Nucleus accumbens (tissue), 56 donors: ENCODE measurements at places on chromosomes 3 and 15.

DNA sequence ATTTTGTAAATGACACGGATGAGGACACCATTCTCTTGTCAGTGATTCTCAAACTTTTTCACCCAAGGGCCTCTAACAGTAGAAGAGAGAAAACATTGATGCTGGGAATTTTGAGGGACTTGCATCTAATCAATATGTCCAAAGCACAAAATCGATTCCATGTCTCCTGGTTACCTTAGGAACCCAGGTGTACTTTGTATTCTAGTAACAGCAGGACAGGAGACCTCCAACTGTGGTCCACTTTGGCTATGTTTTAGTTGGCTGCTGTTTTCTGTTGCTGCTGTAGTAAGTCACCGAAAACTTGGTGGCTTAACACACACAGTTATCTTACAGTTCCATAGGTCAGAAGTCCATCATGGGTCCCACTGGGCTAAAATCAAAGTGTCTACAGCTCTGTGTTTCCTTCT, 24.4 kb upstream of the ZBTB38 start:
- no peak for DNase-seq

- DNase-seq, result no peak
Measured at GRCh38 chr3:6512172-6512800, 348.6 kb upstream of the GRM7 start.

- no peak for DNase-seq
Measured at GRCh38 chr3:182521339-182521738, 272.0 kb upstream of the ATP11B start.

GRCh38 chr3:64595253-64595694, 92.5 kb downstream of the ADAMTS9 start:
- no peak for DNase-seq

DNA sequence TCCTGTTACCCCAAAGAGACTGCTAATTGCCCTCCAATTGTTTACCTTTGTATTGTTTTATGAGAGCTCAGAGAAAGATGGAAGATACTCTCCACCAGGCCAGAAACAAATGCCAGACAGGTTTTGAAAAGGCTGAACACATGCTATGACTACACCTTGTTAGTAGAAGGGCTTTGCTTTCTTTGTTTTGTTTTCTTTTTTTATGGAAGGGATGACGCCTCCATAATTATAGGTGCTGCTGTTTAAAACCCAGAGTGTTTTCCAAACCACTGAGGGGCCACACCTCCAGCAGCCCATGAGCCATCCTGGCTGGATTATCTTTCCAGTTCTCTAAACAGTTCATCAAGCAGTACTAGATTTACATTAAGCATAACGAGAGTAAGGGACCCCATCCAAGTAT, 5.6 kb upstream of the FOXP1 start:
- no peak for DNase-seq

DNA sequence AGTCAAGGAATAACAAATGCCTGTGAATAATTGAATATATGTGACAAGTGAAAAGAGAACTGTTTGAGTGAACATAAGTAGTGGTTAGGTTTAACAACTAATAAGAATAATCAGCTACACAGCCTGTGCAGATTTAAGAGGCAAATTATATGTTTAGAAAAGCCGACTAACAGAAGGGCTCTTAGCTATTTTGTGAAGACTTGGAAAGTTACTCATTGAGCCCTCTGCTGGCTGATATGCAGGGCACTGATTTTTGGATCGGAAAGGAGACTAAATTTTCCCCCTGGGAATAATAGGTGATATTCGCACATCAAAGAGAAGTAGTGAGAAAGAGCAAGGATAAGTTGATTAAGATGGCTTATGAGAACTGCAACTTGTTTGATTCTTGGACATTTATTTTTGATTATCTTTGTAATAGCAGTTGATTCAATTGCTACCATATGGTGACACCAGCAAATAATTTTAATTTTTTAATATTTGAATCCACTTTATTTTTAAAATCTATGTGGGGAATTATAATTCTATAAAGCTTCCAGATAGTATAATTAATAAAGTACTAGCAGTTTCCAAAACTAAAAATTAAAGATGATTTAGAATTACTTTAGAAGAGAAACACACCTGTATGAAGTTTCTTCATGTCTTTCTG, 156.2 kb downstream of the NLGN1 start:
- no peak for DNase-seq

DNA sequence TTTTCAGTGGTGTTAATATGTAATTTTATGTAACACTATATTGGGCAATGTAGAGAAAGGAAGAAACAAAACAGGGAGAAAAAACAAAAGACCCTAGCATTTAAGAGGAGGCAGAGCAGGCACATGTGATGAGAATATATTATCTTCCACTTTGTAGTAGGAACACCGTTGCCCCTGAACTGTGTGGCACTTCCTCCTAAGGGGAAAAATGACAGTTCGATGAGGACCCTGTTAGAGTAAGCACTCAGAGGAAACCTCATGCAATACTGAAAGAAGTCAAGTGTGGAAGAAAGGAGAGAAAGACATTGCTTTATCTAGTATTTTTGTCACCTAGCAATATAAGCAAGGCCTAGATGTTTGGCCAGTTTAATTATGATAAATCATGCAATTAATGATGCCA, 32.2 kb downstream of the ARPP21 start:
- no peak for DNase-seq

GRCh38 chr15:66070220-66070934, 183.2 kb downstream of the MEGF11 start:
- DNase-seq, result no peak

DNA sequence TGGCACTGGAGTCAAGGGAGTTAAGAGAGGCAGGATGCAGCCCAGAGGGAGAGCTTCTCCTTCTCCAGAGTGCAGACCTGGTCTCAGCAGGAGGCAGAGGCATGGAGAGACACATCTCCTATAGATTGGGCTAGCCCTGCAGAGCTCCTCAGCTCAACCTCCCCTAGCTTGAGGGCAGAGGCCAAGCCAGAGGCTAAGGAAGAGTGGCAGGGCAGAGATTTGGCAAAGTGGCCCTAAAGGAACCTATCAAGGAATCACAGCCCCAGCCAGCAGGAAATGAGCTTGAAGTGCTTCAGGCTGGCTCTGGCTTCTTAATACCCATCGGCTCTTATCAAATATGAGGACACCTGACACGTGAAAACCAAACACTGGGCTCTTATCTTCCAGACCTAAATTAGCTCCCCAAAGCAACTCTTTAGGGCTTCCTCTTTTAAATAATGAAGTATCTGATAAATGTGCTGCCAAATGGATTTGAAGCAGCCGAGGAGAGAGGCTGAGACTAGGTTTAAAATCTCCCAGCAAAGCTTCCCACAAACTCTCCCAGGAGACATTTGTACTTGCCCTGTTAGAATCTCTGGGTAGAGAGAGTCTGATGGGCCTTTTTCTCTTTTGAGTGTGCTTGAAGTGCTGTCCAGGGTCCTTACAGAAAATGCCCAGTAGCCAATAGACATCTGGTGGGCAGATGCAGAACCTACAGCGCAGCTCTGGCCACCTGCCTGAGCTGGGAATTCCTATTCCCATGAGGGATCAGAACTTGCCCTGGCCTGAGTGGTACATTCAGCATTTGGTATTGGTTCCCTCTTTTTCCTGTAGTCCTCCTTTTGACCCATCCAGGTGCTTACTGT, 271.4 kb downstream of the CLSTN2 start:
- no peak for DNase-seq

- DNase-seq, result no peak
Measured at GRCh38 chr15:91908391-91908790, 54.9 kb downstream of the SLCO3A1 start.

DNA sequence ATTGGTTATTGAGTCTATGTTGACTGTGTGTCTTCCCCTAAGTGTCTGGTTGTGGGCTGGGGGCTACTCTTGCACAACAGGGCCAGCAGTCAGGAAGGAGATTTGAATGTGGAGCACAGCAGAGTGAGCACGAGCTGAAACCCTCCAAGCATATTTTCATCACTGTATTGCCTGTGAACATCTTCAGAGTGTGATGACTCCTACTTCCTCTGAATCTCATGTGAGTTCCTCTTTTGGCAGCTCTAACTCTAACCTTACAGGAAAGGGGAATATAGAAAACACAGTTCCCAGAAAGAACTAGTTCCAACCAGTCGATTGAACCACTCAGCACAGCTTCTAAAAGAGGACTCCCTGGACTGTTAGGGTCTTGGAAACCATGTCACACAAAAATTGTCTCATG, 211.6 kb downstream of the RAP2B start:
- DNase-seq, result no peak

DNA sequence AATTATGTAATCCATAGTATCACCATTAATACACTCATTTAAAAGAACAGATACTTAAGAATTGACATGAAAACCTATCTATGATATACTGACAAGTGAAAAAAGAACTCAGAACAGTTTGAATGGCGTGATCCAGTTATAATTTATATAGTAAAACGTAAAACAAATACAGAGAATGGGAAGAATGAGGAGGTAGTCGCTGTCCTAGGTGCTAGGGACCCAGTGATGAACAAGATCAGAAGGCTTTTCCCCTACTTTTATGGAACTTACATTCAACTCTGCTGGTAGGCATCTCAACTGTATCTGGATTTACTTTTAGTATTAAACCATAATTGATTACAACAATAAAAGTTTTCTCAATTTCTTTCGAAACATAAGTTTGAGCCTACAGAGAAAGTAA, 31.8 kb downstream of the GSK3B start:
- DNase-seq, result no peak

DNA sequence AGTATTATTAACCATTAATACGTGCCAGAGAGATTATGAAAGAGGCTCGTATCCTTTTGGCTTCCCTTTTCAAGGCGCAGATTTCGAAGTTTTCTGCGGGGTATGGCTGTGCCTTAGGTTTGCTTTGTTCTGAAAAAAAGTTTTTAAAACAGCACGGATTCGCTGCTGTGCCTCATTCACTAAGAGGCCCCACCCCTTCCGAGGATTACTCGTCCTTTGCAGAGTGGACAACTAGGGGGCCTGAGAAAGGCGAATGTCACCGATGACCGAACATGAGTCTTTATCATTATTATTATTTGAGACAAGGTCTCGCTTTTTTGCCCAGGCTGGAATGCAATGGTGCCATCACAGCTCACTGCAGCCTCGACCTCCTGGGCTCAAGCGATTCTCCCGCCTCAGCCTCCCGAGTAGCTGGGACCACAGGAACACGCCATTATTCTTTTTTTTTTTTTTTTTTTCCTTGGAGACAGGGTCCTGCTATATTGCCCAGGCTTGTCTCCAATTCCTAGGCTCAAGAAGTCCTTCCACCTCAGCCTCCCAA, 684 bp upstream of the RPS27L start:
- no peak for DNase-seq
